ENCODE measurements at places on chromosomes 5 and 9.

DNA sequence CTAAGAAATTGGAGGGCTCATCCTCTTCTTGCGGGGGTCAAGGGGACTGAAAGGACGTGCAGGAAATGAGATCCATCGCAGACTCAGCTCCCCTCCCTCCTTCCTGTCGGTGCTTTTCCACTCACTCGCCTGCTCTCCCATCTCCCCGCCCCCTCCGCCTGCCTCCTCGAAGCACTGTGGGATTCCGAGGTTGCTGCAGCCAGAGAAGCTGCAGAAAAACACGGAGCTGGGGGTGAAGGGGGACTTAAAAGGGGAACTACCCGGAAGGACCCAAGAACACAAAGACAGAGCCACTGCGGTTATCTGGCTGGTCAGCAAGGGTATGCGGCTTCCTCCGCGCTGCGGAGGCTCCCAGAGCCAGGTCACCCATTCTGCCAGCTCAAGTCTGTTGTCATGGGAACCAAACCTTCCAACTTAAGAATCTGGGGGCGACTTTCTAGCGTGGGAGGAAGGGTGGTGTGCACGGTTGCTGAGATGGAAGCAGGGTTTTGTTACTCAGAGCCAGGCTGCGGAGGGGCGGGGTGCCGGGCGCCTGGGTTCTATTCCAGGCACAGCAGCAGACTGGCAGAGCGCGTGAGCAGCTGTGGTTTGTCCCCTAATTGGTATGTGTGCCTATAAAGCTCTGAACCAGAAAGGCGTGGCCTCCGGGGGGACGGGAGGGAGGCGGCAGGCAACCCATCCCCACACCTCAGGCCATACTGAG is 24.9 kb downstream of the PCDHGC5 start:
- peak; percentile 86 for DNase-seq

GRCh38 chr5:178502401-178503100 is 87.6 kb downstream of the COL23A1 start:
- DNase-seq = peak; percentile 40

GRCh38 chr9:5684101-5684500 is 55.2 kb downstream of the RIC1 start:
- no peak for DNase-seq

DNA sequence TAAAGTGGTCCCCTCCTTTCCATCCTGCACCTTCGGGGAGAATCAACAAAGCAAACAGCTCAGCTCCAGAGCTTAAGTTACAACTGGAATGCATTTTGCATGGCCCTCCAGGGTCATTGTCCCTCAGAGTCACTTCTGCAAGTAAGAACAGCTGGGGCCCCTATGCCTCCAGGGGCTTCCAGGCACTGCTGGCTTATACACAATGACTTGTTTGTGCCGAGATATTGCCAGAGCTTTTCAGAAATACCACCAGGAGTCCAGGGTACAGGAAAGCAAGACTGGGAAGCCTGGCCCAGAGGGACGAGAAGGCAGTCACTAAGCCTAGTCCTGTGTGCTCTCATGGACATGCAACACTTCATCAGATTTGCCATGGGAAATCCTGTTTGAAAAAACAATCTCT is 11.3 kb downstream of the FRMD3 start:
- DNase-seq = no peak

DNA sequence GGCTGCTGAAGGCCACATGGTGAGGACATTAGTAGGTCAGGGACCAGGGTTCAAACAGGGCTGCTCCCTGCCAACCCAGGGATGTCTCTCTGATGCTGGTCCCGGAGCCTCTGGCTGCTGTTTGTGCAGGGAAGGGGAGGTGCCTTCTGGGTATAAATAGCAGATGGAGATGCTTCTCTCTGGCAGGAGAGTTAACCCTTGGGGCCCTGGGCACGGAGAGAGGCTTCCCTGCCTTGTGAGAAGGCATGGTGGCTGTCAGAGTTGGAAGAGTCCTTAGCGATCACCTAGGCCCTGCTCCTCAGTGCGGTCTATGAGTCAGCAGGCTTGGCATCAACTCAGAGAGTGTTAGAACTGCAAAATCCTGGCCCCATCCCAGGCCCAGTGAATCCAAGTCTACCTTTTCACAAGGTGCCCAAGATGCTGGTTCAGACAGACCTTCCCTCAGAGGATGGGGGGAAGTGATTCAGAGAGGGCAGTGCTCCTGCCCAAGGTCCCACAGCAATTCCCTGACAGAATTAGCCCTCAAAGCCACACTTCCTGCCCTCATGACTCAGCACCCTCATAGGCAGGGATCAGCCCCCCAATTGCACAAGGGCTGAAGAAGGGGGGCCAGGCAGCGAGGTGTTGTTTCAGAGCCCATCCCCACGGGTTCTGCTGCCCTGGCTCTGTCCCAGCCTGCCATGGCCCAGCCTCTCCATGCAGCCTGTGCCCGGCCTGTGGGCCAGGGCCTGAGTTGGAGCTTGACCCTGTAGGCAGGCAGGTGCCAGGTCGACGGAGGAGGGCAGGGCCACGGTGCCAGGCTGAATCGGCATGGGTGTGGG is 25.6 kb downstream of the CAMK2A start:
- DNase-seq = peak; percentile 94

GRCh38 chr9:114472765-114473446 is 32.4 kb downstream of the WHRN start:
- DNase-seq = no peak

GRCh38 chr5:60497706-60498500 is 202.1 kb downstream of the DEPDC1B start:
- DNase-seq = peak; percentile 15

GRCh38 chr9:136275655-136276429 is 28.1 kb downstream of the CCDC187 start:
- peak; percentile 13 for DNase-seq

- DNase-seq = no peak
Observed at GRCh38 chr5:8924054-8924793, 621.7 kb downstream of the SEMA5A start.

- DNase-seq = peak; percentile 91
Observed at GRCh38 chr9:136721339-136722092, 9.1 kb downstream of the DIPK1B start.

GRCh38 chr5:142938266-142938880 is 168.2 kb downstream of the ARHGAP26 start:
- DNase-seq = no peak

DNA sequence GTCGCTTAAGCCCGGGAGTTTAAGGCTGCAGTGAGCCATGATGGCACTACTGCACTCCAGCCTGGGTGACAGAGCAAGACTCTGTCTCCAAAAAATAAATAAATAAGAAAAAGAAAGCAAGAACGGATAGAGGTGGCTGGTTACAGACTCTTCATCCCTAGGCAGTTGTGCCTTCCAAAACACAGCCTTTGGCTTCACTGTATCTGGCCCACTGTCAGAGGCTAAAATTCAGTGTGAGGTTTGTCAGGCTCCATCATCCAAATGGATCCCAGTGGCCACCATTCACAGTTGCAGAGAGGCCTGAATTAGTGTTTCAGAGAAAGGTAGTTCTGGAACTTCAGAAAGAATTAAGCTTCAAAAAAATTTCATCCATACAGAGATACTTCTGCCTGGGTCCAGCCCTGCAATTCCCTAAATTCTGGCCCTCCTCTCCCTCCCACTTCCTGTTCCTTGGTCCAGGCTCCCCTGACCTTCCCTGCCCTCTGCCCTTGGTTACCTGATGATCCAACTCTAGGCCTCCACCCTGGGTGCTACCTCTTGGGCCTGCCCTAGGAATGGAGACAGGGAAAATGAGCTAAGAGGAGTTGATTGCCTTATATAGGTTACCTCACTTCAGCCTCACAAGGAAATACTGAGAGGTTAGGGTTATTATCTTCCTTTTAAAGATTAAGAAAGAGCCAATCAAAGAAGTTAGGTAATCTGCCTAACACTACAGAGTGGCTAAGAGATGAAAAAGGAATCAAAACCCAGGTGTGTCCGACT is 97.2 kb upstream of the SLC44A1 start:
- no peak for DNase-seq

- no peak for DNase-seq
Observed at GRCh38 chr5:156147944-156148285, 179.0 kb upstream of the SGCD start.

GRCh38 chr5:17019324-17019723 is 83.2 kb upstream of the MYO10 start:
- peak; percentile 52 for DNase-seq

- no peak for DNase-seq
Observed at GRCh38 chr5:137071526-137071925, 427.6 kb downstream of the SPOCK1 start.

- DNase-seq = no peak
Observed at GRCh38 chr9:20138841-20139240, 350.0 kb upstream of the SLC24A2 start.

DNA sequence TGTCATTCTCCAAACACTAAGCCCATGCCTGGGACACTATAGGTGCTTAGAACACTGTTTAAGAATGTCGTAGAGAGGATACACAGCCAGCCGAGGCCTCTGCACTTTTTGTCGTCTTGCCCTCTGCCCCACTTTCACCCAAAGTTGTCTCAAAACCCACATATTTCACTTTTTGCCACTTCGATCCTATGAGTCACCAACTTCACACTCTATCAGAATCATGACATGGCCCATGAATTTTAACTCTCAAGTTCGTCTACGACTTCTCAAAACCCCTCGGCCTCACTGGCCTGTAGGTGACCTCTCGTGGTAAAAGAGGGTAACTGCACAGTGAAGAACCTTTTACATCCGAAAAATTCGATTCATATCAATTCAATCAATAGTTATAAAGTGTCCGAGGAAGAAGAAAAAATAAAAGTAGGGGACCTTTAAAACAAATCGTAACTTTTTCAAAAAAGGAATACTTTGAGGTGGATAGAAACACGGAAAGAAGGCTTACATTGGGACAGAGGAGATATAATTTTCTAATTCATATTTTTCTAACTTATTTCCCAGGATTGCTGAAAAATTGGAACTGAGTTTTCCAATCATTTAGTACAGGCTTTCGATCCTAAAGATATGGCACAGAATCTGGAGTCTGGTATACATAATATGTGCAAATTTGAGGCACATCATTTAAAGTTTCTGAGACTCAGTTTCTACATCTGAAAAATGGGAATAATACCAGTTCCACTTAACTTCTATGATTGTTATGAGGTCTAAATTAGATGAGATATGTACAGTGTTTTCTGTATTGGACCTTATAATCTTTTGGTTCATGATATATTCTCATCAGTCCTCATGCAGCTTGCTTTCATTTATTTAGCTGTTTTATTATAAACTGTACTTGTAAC is 122.6 kb downstream of the APBA1 start:
- DNase-seq = peak; percentile 65

GRCh38 chr9:123807251-123807650 is 122.7 kb downstream of the DENND1A start:
- DNase-seq = no peak

GRCh38 chr5:10789021-10789420 is 28.0 kb upstream of the DAP start:
- DNase-seq = peak; percentile 66

- no peak for DNase-seq
Observed at GRCh38 chr5:9294793-9295465, 250.9 kb downstream of the SEMA5A start.

DNA sequence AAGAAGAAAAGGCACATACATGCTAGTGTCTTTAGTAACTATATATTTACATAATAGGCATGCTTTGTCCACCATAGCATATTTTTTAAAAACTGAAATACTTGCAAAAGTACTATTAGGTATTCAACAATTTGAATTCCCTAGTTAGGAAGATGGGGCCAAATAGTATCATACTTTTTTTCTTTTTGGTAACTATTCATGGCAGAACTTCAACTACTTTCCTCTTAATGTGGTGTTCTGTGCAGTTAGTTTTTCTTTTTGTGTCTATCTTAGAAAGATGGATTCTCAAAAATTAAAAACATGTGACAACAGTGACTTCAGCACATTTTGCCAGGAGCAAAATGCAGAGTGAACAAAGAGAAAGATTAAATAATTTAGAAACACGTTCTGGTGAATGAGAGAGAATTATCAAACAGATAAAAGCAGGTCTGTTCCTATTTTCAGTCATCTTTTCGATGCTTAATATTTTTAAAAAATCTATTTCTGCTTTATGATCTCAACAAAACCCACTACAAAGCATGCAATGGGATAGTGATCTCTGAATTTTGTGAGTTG is 341.1 kb downstream of the ARL15 start:
- DNase-seq = no peak

GRCh38 chr5:135356522-135357318 is 42.3 kb downstream of the MACROH2A1 start:
- DNase-seq = no peak
